GM06990 (cell line): ENCODE measurements at places on chromosomes 6 and 20.
A peak's percentile ranks its signal among the peaks of the same experiment; 100 is the strongest.

GRCh38 chr6:88840796-88841539 lies 122.5 kb downstream of the RNGTT start:
- DNase-seq: no peak

DNA sequence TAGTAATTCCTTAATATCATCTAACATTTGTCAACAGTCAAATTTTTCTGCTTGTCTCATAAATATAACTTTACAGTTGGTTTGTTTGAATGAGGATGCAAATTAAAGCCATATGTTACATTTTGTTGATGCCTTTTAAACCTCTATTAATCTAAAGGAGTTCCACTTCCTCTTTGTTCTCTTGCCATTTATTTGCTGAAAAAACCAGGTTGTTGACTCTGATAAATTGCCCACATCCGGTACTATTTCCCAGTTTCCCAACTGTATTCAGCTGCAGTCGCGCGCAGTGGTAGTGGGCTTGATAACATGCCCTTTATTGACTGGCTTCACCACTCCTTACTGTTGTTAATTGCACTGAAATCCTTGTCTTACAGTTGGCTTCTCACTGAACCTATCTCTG lies 32.8 kb upstream of the SIRPB2 start:
- peak; percentile 30 for DNase-seq

GRCh38 chr6:10528158-10528981 lies 7.2 kb downstream of the GCNT2 start:
- DNase-seq: peak; percentile 54

- no peak for DNase-seq
These were observed 116.5 kb downstream of the COL12A1 start for GRCh38 chr6:75089151-75089897.

GRCh38 chr6:75215291-75215690 lies 9.4 kb upstream of the COL12A1 start:
- DNase-seq: no peak

DNA sequence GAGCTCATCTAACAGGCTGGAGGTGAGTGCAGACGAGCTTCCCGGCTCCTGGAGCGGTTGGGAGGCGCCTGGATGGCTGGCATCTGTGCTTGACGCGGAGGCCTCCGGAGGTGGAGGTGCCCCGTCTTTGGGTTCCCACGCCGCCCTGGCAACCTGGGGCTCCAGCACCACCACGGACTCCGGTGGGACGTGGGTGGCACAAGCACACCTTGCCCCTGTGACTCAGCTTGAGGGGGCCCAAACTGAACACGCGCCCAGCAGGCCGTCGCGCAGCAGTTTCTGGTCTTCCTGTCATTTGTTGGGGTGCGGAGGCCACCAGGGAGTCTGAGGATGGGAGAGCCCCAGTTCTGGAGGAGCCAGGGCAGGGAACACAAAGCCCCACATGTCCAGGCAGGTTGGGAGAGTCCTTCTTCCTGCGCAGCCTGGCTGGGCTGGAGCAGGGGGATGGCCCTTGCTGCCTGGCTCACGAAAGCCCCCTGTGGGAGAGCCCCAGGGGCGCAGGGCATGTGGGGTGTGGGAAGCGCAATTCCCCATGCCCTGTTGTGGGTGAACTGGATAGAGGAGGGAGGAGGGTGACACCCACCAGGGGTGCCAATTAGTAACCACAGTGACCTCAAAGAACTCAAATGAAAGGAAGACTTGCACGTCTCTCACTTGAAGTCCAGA lies 1378.6 kb upstream of the DEFB115 start:
- no peak for DNase-seq

GRCh38 chr6:125910527-125910926 lies 46.0 kb upstream of the HINT3 start:
- peak; percentile 50 for DNase-seq

DNA sequence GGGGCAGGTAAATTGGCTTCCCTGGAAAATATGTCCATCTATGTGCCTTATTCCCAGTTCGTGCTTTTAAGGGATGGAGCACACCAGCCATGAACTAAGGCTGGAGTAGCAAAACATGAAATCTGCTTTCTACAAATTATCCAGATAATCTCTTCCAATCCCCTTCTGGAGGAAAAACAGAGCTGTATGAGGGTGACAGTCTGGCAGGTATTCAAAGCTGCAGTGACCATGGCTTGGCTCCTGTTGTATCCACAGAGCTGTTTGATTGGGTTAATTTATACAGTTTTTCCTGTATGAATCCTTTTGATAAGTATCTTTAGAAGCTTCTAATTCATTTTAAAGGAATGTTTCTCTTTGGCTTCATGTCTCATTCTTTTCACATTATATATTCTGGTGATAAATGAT lies 144.4 kb downstream of the AIG1 start:
- DNase-seq: no peak

DNA sequence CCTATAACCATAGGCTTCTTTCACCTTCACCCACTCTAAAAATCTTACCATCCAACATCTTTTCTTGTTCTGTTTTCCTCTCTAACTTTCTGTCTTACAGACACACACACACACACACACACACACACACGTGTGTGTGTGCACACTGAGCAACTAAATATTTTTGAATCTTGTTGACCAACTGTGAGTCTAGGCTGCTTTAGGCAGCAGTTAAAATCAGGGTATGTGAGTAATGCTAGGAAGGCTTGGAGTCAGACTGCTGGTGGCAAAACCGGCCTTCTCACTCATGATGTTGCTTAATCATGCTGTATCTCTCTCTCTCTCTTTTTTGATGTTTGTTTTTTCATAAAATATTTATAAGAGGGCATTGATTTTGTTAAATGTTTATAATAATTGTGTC lies 103.1 kb upstream of the TBX18 start:
- no peak for DNase-seq

GRCh38 chr6:150445486-150445885 lies 76.7 kb downstream of the IYD start:
- no peak for DNase-seq

GRCh38 chr6:39496915-39497314 lies 174.4 kb upstream of the KCNK16 start:
- DNase-seq: no peak

- no peak for DNase-seq
These were observed 180.9 kb downstream of the SASH1 start for GRCh38 chr6:148523551-148523950.

DNA sequence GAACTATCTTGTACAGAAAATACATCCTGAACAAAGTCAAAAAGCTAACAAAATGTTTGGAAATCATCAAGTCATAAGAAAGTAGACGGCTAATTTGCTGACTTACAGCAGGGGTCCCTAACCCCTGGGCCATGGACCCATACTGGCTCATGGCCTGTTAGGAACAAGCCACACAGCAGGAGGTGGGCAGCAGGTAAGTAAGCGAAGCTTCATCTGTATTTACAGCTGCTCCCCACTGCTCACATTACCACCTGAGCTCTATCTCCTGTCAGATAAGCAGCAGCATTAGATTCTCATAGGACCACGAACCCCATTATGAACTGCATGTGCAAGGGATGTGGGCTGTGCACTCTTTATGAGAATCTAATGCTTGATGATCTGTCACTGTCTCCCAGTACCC lies 115.5 kb downstream of the CDK19 start:
- no peak for DNase-seq

- no peak for DNase-seq
These were observed 1.0 kb upstream of the E2F3 start for GRCh38 chr6:20400456-20401204.

- no peak for DNase-seq
These were observed 275.9 kb upstream of the EXOC2 start for GRCh38 chr6:968791-969190.

GRCh38 chr6:50087231-50087954 lies 37.7 kb upstream of the DEFB112 start:
- DNase-seq: no peak
